ENCODE measurements at places on chromosomes 3 and 15. TPM values are rescaled to one million over a fixed set of nuclear protein-coding genes. Genes with fewer than 3 reads are reported as not detected.

IL5RA gene
- not detected for total RNA-seq

ECE2 gene
- total RNA-seq, result not detected

LRRC34 gene
- total RNA-seq, result not detected

NR2E3 gene
- total RNA-seq, result 0.16 TPM

GOLGA6B gene
- total RNA-seq, result not detected

TRAIP gene
- total RNA-seq, result 15.6 TPM

CHRFAM7A gene
- 7.5 TPM for total RNA-seq

Data from A549 treated with CORT108297 at 1 μM for 4 hours (cell line).